Stimulated activated CD8-positive, alpha-beta memory T cell treated with anti-CD3 and anti-CD28 coated beads, Interleukin-4, amount 100 ng/mL, for 4 hours (primary cell): ENCODE measurements at places on chromosomes 13 and 19.

- no peak for DNase-seq
These were observed at the start of gene FXYD3 for GRCh38 chr19:35115177-35115951. FXYD3 (plus strand) TSS chr19:35115823; CDS start chr19:35119377, 3,554 bp downstream.

- no peak for DNase-seq
These were observed 29.0 kb downstream of the FLT3 start for GRCh38 chr13:28071424-28071823.

DNA sequence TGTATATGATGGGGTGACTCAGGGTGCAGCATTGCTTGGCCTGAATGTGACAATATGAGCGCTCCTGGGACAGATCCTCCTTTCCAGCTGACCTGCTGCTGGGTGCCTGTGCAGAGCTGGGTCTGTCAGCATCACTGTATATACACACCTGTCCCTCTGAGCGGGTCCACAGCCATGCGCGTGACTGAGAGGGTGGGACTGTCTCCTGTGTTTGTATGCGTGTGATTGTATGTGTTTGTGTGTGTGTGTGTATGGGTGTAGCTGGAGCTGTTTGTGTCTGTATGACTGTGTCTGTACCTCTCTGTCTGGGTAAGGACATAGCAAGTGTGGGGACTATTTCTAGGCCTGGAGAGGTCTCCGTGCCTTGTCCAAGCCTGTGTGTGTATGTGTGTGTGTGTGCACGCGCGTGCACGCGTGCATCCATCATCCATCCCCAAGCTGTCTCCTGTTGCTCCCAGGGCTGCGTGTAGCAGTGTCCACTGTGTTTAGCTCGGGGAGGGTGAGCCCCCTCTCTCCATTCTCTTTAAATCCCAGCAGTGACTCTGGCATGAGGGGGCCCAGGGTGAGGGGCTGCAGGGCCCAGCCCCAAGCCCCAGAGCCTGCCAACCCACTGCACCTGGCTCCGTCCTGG, 8.3 kb downstream of the IGLON5 start:
- no peak for DNase-seq

DNA sequence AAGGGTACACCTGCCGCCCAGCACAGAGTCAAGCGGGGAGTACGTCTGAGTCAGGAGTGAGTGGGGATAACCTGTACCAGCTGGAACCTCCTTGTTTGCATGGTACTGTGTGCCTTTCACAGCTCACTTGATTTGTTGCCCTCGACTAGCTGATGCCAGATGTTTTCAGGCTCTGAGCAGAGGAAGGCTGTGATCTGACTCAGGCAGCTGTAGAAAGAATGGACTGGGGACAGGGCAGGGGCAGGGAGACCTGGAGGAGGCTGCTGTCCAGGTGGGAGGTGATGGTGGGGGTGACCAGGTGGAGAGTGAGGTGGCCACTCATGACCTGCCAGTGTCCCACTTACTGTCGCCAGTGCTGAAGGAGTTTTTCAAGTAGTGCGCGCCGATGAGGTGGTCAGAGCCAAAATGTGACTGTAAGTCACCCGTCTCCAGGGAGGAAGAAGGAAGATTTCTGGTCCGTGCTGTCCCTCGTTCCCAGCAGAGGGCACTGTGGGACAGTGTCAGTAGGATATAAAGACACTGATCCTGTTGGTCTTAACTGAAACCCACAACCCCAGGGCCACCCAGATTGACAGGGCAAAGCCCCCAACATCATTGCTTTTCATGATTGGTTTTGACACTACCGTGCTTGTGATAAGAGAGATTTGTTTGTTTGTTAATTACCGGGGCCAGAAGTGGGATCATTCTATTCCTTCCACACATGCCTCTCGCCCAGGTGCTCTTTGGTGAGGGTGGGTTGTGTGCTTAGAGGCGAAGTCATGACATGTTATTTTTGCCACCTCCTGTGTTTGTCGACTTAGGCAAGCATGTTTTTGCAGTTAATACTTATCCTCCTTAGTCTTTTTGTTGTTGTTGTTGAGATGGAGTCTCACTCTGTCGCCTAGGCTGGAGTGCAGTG, 128.4 kb downstream of the DPF1 start:
- DNase-seq = peak; percentile 3

- no peak for DNase-seq
These were observed 9.3 kb downstream of the CALM3 start for GRCh38 chr19:46610413-46610775.

DNA sequence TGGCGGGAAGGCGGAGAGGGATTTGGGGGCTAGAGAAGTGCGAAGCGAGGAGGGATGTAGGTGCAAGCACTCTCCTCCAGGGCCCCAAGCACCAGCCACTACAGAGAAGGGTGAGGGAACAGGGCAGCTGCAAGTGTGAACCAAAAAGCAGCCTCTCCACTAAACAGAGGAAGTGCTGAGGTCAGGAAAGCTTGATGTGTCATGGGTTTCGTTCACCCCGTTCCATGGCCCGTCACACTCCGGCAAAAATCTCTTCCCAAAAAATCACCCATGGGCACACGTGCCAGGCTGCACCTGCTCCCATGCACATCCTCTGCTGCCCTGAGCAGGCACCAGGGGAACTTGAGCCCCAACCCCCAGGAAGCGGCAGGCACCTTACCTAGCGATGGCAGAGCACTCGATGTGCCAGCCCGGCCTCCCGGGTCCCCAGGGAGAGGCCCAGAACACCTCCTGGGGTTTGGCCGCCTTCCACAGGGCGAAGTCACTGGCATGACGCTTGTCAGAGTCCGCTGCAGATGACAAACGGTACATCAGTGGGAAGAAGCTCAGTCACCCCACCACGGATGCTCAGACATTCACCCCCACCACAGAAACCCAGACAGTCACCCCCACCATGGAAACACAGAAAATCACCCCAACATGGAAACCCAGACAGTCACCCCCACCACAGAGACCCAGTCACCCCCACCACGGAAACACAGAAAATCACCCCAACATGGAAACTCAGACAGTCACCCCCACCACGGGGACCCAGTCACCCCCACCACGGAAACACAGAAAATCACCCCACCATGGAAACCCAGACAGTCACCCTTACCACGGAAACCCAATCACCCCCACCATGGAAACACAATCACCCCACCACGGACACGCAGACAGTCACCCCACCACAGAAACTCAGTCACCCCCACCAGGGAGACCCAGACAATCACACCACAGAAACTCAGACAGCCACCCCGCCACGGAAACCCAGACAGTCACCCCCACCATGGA, 29.0 kb downstream of the CARS2 start:
- no peak for DNase-seq

DNA sequence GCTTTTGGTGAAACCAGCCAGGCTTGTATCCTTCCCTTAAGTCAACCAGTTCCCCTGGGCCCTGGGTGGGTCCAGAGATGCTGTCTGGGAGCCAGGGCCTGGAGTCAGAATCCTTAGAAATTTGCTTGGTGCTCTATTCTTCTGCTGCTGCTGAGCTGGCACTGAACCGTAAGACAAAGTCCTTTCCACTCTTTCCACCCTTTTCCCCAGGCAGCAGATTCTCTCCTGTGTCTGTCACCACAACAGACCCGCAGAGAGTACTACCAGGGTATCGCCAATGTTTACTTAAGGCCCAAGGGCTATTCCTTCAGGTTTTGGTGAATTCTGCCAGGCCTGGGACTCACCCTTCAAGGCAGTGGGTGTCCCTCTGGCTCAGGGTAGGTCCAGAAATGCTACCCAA, 12.2 kb downstream of the IFT88 start:
- no peak for DNase-seq

DNA sequence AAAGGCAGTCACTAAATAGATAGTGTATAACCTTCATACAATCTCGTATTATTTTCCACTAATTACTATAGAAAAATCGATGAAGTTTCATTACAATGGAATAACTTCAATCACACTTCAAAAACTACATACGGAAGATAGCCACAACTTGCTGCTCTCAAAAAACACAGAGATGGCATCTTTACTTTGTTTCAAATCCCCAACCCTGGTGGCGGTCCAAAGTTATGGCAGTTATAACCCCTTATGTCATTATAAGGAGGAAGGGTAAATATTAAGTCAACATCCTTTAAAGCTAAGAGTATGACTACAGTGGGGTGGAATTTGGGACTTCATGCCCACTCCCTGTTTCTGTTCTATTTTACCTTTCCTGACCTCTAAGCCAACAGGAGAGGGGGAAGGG, 146.5 kb downstream of the LACC1 start:
- DNase-seq = no peak

GRCh38 chr13:103395139-103395538, 328.9 kb upstream of the SLC10A2 start:
- DNase-seq = no peak

DNA sequence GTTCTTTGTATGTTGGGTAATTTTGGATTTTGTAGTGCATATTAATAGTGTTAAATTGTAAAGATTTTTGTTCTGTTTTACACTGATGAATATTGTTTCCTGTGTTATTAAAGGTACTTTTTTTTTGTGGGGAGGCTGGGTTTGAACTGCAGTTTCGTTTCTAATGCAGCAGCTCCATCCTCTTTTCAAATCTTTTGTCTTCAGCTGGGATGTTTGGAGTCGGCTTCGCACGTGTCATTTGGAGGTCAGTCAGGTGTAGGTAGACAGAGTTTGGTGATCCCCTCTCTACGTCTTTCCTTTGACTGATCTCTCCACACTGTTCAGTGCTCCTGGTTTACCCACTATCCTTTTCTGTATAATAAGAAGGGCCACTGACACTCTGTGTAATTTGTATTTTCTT, 30.3 kb downstream of the TDRD3 start:
- no peak for DNase-seq

DNA sequence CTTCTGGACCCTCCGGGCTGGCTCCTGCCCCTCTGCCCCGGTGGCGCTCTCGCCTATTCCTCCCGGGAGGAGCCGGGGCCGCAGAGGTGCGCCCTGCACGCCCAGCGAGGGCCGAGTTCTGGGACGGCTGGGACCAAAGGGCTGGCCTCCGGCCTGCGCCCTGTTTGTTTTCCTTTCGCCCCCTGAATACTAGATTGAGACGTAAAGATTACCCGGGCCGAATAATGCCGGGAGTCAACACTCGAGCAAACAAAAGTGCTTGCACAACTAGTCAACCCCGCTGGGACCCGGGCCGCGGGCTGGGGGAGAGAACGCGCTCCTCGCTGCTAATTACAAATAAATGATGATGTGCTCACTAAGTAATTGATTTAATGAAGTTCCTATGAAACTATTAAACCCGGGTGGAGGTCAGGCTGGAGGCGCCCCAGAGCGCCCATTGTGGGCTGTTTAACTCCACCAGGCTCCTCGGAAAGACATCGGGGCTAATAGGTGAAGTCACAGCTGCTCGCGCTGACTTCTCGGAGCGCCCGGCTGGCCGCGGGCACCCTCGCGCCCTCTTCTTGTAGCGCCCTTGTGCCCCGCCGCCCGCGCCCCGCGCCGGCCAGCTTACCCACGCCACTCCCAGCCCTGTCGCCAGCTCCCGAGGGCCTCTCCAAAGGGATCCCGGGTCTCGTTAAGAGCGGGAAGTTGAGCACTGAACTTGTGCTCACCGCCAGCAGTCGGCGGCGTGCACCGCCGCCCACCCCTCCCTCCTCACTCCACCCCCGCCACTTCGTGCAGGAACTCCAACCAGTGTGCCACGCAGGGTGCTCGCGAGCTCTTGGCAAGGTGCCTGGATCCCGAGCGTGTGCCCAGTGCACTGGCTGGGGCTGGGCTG, 14.9 kb downstream of the ZIC5 start:
- no peak for DNase-seq

GRCh38 chr13:50969691-50970090, 60.1 kb downstream of the RNASEH2B start:
- DNase-seq = no peak
